ENCODE measurements at places on chromosomes 7 and 10.

DNA sequence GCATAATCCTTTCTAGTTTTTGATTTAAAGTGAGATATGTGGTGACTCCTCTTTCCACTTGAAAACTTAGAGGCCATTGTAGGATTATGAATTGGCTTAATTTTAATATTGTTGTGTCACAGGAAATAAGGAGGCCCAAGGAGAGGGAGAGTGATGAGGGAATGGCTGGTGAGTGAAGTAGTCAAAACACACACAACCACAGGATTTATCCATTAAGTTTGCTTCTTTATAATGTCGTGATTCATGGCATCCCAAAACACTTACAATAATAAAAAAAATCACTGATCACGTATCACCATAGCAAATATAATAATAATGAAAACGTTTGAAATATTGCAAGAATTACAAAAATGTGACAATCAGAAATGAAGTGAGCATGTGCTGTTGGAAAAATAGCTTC lies 1215.5 kb upstream of the LRRTM3 start:
- DNase-seq: no peak

DNA sequence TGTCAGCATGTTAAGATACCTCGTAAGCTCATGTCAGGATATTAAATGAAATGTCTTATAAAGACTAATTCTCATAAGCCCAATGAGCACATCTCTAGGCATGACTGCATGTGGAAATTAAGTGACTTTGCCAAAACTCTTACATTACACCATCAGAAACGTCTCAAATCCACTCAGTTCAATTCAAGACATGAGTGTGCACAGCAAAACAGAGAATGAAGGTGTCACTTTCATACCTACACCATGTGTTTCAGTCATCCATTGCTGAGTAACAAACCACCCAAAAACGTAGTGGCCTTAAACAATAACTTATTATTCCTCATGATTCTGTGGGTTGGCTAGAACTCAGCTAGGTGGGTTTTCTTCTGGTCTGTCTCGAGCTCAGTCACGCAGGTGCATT lies 99.8 kb downstream of the ATE1 start:
- DNase-seq: no peak

- no peak for DNase-seq
Observed at GRCh38 chr10:72027498-72027897, 60.9 kb downstream of the SPOCK2 start.

GRCh38 chr10:18463673-18464211 lies 187.6 kb downstream of the NSUN6 start:
- no peak for DNase-seq

- no peak for DNase-seq
Observed at GRCh38 chr10:35640474-35640873, 1.6 kb downstream of the FZD8 start.
